Stimulated activated CD8-positive, alpha-beta memory T cell treated with anti-CD3 and anti-CD28 coated beads, Interleukin-7, amount 100 ng/mL, for 1 hour (primary cell): ENCODE measurements at places on chromosomes 7 and 10.

GRCh38 chr10:63917363-63917762 is 396.2 kb downstream of the REEP3 start:
- DNase-seq, result no peak

DNA sequence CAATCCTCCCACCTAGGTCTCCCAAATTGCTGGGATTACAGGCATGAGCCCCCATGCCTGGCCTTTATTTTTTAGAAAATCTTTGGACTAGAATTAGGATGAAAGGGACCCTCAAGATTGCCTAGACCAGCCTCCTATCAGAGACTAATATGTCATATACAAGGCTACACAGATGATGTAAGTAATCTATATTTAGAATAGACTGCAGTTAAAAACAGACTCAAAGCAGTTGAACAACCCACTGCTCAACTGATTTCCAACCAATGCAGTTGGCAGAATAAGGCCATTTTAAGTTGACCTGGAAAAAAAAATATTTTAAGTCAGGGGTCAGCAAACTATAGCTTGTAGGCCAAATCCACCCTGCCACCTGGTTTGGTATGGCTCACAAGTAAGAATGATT is 27.7 kb downstream of the PSPH start:
- DNase-seq, result no peak

DNA sequence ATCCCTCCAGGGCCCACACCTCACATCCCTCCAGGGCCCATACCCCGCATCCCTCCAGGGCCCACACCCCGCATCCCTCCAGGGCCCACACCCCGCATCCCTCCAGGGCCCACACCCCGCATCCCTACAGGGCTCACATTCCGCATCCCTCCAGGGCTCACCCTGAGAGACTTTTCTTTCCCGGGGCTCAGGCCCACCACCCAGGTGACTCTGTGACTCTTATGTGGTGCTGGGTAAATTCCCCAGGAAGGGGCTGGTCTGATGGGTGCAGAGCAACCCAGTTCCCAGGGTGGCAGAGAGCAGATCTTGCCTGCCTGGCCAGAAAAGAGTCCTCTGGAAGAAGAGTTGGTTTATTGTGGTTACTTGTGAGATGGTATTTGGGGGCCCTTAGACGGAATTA is 290.7 kb downstream of the TCERG1L start:
- no peak for DNase-seq

- no peak for DNase-seq
Measured at GRCh38 chr7:55048221-55048859, 29.5 kb downstream of the EGFR start.

DNA sequence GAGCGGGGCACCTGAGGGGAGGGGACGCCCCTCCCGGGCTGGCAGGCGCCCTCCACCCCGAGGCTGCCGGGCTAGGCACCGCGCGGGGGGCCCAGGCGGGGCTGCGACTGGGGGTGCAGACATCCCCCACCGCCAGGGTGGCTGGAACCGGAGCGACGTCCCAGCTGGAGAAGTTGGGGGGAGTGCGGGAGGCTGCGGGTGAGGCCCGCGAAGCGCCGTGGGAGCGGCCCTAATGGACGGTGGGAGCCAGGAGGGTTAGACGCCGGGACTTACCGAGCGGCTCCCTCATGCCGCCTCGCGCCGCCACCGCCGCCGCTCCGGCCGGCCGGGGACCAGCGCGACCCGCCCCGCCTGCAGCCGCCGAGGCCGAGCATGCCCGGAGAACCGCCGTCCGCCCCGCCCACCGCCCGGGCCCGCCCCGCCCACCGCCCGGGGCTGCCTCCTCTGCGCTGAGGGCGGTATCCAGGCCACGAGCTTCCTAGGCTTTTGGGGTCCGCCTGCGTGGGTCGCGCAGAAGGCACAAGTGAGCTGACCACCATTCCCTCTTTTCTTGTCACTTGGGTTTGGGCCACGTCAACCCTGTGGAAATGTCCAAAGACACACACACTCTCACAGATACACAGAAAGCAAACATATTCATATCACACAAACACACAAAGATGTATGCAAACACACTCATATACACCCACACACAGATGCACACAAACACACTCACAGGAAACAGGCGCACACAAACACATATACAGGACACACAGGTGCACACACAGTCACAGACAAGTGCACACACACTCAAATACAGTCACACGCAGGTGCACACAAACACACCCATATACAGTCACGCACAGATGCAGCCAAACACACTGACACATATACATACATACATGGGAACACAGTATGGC is at the start of gene JCAD:
Gene JCAD (minus strand): TSS at position 378 of the 899 bp plus-strand sequence. CDS start 11,774 bp downstream, outside the sequence.
- DNase-seq, result peak; percentile 6

DNA sequence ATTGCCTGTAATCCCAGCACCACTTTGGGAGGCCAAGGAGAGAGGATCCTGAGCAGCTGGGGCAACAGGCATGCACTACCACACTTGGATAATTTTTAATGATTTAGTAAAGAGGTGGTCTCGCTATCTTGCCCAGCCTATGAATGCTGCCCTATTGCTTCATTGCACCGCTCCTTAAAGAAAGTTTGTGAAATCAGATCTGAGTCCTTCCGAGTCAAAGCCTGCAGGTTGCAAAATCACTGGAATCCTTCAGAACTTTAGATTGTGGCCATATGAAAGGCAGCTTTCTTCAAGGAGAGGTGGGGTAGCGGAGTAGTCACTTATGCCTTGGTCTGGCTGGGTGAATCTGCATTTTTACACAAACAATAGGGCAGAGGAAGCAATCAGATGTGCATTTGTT is 166.3 kb downstream of the ARHGAP12 start:
- DNase-seq, result no peak

- DNase-seq, result no peak
Measured at GRCh38 chr7:157309988-157310668, 26.7 kb upstream of the DNAJB6 start.

GRCh38 chr10:113704637-113705343 is 25.1 kb downstream of the CASP7 start:
- DNase-seq, result no peak

GRCh38 chr7:156117542-156118247 is 305.4 kb upstream of the SHH start:
- no peak for DNase-seq
